Activated CD8-positive, alpha-beta T cell treated with anti-CD3 and anti-CD28 coated beads, Interleukin-2, amount 10 ng/mL, durations not matched to agents 7 days and 5 days (primary cell): ENCODE measurements at places on chromosomes 16 and 17. TPM values are rescaled to one million over a fixed set of nuclear protein-coding genes. Genes with fewer than 3 reads are reported as not detected.

The MYO18A gene
- total RNA-seq = 53.4 TPM

The RAB26 gene
- 0.31 TPM for total RNA-seq

The WNT9B gene
- not detected for total RNA-seq

The WSB1 gene
- total RNA-seq = 121 TPM
